Stimulated activated CD8-positive, alpha-beta memory T cell treated with anti-CD3 and anti-CD28 coated beads, Interleukin-4, amount 100 ng/mL, for 1 hour (primary cell): ENCODE measurements at places on chromosomes 2 and 18.

DNA sequence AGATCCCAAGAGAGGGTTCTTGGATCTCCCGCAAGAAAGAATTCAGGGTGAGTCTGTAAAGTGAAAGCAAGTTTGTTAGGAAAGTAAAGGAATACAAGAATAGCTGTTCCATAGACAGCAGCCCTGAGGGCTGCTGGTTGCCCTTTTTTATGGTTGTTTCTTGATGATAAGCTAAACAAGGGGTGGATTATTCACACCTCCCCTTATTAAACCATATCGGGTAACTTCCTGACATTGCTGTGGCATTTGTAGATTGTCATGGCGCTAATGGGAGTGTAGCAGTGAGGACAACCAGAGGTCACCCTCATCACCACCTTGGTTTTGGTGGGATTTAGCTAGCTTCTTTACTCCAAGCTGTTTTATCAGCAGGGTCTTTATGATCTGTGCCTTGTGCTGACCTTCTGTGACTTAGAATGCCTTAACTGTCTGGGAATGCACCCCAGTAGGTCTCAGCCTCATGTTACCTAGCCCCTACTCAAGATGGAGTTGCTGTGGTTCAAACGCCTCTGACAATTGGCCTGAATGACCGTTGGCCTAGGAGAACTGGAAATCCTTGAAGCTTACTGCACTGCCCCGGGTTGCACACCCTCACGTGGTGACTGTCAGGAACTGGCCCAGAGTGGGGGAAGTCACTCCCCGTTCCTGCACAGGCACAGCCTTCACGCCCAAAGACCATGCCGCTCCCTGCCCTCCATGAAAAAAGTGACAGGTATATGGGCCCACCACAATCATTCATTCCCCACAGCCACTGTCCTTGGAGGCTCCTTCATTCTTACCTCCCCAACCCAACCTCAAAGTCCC is 136.9 kb downstream of the SEPTIN10 start:
- DNase-seq: no peak

DNA sequence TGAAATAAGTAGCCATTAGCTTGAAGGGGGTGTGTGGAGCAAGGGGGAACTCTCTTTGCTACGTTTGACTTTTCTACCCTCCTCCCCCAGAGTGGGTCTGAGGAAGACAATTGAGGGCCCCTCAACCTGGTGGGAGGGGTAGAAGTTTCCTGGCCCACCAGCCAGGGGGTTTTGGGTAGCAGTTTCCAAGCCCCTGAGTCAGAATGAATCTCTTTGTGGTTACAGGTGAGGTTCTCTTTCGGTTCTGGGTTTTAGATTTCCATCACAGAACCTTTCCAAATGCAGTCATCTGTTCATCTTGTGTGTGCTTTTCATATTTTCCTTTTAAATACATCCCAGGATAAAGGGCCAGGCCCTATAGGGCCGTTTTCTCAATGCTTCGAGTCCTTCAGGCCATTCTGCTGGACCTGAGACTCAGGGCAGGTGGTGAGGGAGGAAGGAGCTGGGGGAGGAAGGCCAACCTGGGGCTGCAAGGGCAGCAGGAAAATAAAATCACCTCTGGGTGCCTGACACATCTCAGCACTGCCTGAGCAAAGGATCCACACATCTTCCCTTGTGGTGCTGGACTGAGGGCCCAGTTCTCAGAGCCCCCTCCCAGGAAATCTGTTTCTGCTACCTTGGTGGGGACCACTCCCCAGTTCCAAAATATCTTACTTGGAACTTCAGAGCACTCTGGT is 4.7 kb downstream of the LBH start:
- no peak for DNase-seq

DNA sequence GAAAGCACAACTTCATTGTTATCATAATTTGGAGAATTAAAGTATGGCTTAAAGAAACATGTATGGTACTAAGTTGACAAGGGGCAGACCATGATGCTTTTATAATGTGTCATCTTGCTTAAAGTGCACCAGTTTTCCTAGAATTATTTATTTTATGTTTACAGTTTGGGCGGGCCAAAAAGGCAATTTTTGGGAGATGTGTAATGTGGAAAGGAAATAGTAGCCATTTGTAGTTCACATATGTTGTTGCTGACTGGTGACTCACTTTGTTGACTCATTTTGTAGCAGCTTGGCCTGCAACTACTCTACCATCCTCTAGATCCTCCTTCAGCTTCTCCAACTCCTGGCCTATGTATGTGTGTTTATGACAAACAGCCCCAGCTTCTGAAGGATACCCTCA is 7.7 kb downstream of the ZSCAN30 start:
- no peak for DNase-seq

GRCh38 chr2:162385536-162385935 is 41.6 kb downstream of the GCA start:
- DNase-seq: no peak

GRCh38 chr2:240561325-240561971 is 1.3 kb downstream of the DUSP28 start:
- no peak for DNase-seq

GRCh38 chr18:71643822-71644221 is 900.3 kb downstream of the CBLN2 start:
- no peak for DNase-seq
